Upper lobe of right lung (tissue), 1 donor: ENCODE measurements at places on chromosomes 1 and 21.

- no peak overlapping the region for H3K4me3 ChIP-seq
- no peak overlapping the region for H3K27ac ChIP-seq
- peaks cover 6% of the 10 kb centered on the region for H3K4me1 ChIP-seq
- peaks cover 36% of the 10 kb centered on the region for H3K36me3 ChIP-seq
- DNase-seq, result no peak
- H3K27me3 ChIP-seq, result no peaks in the 10 kb centered on the region
These were observed 25.7 kb upstream of the VPS13D start for GRCh38 chr1:12204140-12204539.

- DNase-seq, result no peak
- no peak overlapping the region for H3K27ac ChIP-seq
- no peak overlapping the region for H3K4me3 ChIP-seq
These were observed 30.9 kb downstream of the RCAN1 start for GRCh38 chr21:34583926-34584563.

DNA sequence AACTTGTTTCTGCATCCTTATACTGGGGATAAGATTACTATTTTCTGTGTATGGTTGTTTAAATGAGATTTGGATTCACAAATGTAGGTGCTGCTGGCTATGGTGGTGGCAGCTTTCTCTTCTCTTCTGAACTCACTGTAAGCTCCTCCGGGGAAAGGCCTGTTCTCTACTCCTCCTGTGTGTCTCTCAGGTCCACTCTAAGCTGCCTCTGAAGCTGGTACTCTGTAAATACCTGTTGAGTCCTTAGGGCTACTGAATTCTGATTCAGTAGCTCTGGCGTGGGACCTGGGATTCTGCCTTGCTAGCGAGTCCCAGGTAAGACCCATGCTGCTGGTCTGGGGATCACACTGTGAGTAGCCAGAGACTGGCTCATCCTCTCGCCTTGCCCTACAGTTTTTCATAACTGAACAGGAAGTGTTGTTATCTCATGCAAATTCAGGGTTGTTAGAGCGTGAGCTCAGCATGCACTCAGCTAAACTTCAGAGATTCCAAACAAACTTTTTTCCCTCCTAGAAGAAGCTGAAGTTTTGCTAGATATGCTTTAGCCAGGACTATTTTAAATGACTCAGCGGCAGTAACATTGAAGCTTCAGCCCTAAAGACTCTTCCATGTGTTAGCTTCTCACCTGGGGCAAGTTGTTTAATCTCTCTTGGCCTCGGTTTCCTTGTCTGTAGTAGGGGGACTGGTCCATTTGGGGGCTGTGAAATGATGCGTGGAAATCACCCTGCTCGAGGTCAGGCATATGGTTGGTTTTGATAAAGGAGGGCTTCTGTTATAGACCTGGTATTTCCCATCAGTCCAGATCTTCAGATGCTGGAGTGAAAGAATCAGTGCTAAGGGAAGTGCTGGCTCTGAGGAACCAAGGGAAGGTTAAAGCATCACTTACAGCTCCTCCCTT, 271.5 kb upstream of the TMEM51 start:
- no peaks in the 10 kb centered on the region for H3K4me1 ChIP-seq
- DNase-seq, result no peak
- H3K36me3 ChIP-seq, result no peaks in the 10 kb centered on the region
- no peaks in the 10 kb centered on the region for H3K27me3 ChIP-seq
- H3K27ac ChIP-seq, result no peak overlapping the region

DNA sequence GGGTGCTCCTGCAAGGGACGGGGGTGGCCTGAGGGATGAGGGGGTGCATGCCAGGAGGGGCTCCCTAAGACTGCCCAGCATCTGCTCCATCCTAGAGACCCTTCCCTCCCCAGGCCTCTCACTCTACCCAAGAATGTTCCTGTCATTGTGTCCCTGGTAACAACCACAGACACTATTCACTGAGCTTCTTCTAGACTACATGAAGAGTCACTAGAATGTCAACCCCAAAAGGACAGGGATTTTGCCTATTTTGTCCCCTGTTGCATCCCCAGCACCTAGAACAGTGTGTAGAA, 2.9 kb downstream of the TNFRSF25 start:
- H3K27ac ChIP-seq, result no peak overlapping the region
- H3K4me3 ChIP-seq, result no peak overlapping the region
- DNase-seq, result no peak
- H3K36me3 ChIP-seq, result no peaks in the 10 kb centered on the region
